C1 segment of cervical spinal cord (tissue), 14 donors: ENCODE measurements at places on chromosomes 16 and 17.
A peak's percentile ranks its signal among the peaks of the same experiment; 100 is the strongest.

- DNase-seq, result no peak
These were observed 841 bp upstream of the IGFALS start for GRCh38 chr16:1794221-1794871.

DNA sequence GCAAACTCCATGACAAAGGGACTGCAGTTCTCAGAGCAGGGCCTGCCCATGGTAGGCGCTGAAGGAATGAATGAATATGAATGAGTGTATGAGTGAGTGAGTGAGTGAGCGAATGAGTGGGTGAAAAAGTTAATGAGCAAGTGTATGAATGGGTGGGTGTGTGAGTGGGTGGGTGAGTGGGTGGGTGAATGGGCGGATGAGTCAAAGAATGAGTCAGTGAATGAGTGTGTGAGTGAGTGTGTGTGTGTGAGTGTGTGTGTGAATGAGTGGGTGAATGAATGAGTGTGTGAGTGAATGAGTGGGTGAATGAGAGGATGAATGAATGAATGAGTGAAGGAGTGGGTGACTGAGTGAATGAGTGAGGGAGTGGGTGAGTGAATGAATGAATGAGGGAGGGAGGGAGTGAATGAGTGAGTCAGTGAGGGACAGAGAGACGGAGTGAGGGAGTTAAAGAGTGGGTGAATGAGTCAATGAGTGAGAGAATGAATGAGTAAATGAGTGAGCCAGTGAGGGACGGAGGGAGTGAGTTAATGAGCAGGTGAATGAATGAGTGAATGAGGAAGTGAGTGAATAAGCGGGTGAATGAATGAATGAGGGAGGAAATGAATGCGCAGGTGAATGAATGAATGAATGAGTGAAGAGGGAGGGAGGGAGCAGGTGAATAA lies 11.1 kb upstream of the CHMP6 start:
- DNase-seq, result no peak

- no peak for DNase-seq
These were observed 24.5 kb downstream of the FCSK start for GRCh38 chr16:70478912-70479341.

DNA sequence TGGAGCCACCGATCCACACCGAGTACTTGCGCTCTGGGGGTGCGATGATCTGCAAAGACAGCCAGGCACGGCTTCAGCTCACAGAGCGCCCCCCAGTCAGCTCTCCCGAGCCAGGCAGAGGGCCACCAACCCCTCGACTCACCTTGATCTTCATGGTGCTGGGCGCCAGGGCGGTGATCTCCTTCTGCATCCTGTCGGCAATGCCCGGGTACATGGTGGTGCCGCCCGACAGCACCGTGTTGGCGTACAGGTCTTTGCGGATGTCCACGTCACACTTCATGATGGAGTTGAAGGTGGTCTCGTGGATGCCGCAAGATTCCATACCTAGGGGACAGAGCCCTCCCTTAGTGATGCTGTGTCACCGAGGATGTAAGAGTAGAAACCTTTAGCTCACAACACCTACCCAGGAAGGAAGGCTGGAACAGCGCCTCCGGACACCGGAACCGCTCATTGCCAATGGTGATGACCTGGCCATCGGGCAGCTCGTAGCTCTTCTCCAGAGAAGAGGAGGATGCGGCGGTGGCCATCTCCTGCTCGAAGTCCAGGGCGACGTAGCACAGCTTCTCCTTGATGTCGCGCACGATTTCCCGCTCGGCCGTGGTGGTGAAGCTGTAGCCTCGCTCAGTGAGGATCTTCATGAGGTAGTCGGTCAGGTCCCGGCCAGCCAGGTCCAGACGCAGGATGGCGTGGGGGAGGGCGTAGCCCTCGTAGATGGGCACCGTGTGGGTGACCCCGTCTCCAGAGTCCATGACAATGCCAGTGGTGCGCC lies 1.6 kb downstream of the ACTG1 start:
- no peak for DNase-seq

- no peak for DNase-seq
These were observed 32.4 kb downstream of the SMARCE1 start for GRCh38 chr17:40615068-40615840.

GRCh38 chr16:75250089-75250808 lies 1.2 kb downstream of the BCAR1 start:
- DNase-seq, result peak; percentile 40

- no peak for DNase-seq
These were observed 8.5 kb upstream of the FBXL19 start for GRCh38 chr16:30914830-30915229.

DNA sequence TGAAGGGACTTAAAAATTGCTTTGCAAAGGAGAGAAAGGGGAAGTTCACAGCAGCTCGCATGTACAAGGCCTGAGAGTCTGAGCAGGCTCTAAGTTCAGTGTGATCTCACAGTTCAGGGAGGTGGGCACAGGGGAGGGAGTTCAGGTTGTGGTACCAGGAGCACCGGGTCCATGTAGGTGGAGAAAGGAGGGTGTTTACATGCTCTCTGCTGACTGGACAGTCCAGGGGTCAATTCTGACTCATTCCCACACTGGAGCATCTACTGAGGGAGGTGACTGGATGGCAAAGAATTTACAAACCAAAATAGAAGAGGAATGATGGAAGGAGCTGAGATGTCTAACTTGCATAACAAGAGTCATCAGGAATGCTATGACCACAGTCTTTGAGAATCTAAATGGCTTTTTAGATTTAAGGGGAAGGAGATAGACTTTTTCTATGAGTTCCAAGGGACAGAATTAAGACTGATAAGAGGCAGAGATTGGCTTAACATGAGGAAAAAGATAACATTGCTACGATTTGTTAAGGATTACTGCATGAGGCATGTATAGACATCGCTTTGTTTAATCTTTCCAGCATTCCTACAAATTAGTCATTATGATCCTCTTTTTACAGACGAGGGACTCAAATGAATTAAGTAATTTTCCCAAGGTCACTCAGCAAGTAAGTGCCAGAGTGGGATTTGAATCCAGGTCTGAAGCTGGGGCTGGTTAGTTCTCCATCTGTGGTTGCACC lies 29.9 kb downstream of the MIS12 start:
- DNase-seq, result no peak

DNA sequence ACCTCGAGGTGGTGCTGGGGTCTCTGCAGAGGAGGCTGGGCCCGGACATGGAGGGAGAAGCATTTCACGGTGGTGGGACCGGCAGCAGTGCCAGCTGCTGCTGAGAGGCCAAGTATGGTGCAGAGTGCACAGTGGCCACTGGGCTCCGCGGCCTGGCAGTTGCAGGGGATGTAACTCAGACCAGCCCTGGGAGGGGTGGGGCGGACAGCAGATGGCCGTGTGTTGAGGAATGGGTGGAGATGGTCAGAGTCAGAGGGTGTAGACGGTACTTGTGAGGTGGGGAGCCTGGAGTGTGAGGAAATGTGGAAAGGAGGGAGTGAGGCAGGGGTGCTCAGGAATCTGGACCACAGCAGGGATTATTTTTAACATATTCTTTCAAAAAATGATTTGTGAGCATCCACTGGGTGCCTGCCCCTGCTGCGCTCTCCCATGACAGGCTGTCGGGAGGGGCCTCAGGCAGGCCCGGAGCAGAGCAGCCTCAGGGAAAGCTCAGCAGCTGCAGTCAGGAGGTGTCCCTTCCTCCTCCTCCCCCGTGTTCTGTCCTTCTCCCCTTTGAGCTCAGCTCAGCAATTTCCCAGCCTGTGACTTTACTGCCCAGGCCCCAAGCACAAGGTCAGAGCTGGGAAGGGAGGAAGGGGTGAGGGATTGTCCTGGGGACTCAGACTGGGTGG lies 113.1 kb downstream of the RAP1GAP2 start:
- no peak for DNase-seq

GRCh38 chr17:57295526-57296023 lies 39.3 kb downstream of the MSI2 start:
- DNase-seq, result no peak

DNA sequence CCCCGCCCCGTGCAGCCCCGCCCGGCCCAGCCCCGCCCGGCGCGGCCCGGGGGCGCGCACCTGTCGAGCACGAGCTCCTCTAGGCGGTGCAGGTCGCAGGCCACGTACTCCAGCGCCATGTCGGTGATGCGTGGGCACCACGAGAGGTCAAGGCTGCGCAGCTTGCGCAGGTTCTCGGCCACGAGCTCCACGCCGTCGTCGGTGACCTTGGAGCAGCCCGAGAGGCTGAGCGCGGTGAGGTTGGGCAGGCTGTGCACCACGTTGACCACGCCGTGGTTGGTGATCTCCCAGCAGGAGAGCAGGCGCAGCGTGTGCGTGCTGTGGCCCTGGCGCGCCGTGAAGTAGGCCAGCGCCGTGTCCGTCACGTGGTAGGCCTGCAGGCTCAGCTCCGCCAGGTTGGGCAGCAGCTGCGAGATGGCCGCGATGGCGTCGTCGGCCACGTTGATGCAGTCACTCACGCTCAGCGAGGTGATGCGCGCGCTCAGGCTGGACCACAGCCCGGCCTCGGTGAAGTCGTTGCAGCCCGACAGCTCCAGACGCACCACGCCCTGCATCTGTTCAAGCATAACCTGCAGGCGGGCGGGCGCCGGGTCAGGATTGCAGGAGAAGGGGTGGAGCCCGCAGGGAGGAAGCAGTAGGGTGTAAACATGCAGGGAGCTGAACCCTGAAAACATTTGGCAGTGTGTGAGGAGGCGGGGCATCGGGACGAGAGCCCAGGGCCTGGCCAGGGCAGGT lies 5.3 kb upstream of the WDR24 start:
- no peak for DNase-seq

- no peak for DNase-seq
These were observed 86.4 kb upstream of the MYOCD start for GRCh38 chr17:12579288-12579687.

- no peak for DNase-seq
These were observed 58.7 kb downstream of the CENPV start for GRCh38 chr17:16294560-16294959.

DNA sequence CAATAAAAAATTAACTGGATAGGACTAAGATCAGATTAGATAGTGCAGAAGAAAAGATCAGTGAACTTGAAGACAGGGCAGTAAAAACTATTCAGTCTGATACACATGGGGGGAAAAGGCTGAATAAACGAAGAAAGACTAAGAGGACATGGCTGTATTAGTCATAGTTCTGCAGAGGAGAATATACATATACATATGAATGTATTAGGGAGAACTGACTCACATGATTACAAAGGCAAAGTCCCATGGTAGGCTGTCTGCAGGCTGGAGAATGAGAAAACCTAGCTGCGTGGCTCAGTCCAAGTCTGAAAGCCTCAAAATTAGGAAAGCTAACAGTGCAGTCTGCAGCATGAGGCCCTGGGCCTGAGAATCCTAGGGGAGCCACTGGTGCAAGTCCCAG lies 98.2 kb upstream of the GNAO1 start:
- DNase-seq, result no peak

GRCh38 chr17:7467498-7467897 lies 11.9 kb downstream of the ZBTB4 start:
- DNase-seq, result no peak

GRCh38 chr16:51267681-51268080 lies 116.6 kb upstream of the SALL1 start:
- DNase-seq, result no peak

- no peak for DNase-seq
These were observed 24.1 kb upstream of the KREMEN2 start for GRCh38 chr16:2939968-2940367.
